GM04504 (cell line): ENCODE measurements at places on chromosomes 3 and 15.
A peak's percentile ranks its signal among the peaks of the same experiment; 100 is the strongest.

DNA sequence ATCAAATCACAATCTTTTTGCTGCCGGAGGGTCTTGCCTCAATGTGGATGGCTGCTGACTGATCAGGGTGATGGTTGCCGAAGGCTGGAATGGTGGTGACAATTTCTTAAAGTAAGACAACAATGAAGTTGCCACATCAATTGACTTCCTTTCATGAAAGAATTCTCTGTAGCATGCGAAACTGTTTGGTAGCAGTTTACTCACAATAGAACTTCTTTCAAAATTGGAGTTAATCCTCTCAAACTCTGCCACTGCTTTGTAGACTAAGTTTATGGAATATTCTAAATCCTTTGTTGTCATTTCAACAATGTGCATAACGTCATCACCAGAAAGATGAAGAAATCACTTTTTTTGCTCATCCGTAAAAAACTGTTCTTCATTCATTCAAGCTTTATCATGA is 65.8 kb downstream of the B3GNT5 start:
- DNase-seq: no peak

- DNase-seq: no peak
These were observed 59.5 kb downstream of the SLC25A26 start for GRCh38 chr3:66280304-66280703.

- DNase-seq: no peak
These were observed 350.9 kb upstream of the POU1F1 start for GRCh38 chr3:87627316-87627715.

GRCh38 chr15:71251584-71252043 is 136.3 kb downstream of the THSD4 start:
- no peak for DNase-seq

- no peak for DNase-seq
These were observed 18.9 kb downstream of the SRGAP3 start for GRCh38 chr3:9230596-9230995.

DNA sequence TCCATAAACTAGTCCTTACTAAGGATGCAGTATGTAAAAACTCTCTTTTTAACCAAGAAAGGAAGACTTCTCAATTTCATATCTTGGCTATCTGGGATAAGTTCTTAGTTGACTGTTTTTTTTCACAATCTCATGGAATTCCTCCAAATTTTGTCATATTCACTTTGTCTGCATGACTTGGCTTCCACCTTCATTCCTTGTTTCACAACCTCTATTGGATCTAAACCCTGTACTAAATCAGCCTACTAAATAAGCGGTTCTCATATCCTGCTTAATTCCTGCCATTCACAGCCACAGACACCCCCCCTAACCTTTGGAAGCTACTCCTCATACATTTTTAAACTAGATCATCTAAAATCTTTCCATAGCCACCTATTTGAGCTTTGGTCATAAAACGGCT is 370.6 kb upstream of the NAALADL2 start:
- DNase-seq: peak; percentile 19

DNA sequence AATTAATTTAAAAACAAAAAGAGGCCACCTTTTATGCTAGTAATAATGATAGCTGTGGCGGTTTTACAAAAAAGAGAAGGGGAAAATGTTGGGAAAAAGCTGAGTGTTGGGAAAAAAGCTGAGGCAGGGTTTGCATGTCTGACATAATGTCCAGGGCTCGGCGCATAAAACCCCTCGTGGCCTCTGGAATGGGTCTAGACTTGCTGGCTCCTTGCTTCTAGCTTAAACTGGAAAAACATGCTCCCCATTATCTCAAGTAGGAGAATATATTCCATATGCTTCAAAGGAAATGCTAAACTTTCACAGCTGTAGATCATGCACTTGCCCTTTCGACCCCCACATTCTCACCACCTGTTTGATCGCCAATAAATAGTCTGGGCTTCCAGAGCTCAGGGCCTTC is 53.0 kb downstream of the CYP19A1 start:
- DNase-seq: no peak

DNA sequence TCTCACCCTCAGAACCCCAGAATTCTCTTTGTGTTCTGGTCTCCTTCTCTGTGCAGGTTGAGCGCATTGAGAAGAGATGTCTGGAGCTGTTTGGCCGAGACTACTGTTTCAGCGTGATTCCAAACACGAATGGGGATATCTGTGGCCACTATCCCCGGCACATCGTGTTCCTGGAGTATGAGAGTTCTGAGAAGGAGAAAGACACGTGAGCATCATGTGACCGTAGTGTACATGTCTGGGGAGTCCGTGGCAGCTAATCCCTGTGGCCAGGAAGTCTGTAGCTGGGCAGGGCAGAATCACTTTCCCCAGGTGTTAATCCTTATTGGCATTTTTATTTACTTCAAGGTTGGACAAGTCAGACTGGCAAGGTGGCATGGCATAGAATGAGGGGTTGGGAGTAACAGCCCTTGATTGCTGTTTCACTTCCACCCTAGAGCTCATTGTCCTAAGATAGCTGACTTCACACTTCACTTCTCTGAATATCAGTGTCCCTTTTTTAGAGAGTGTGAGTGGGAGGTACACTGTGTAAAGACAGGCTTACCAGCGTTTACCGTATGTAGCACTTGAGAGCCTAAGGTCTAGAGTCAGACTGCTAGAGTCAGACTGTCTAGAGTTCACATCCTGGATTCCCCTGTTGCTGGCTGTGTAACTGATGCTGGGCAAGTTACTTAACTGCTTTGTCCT is 4.4 kb downstream of the MTMR14 start:
- no peak for DNase-seq

GRCh38 chr15:36371509-36371908 is 207.9 kb upstream of the CDIN1 start:
- no peak for DNase-seq
